ENCODE measurements at places on chromosomes 1 and 21.

GRCh38 chr1:44367944-44368343, 12.9 kb upstream of the ERI3 start:
- no peak for DNase-seq

GRCh38 chr1:246695136-246695535, 29.1 kb upstream of the SCCPDH start:
- no peak for DNase-seq

- no peak for DNase-seq
Observed at GRCh38 chr1:169879034-169879840, 14.5 kb downstream of the SCYL3 start.

- DNase-seq: no peak
Observed at GRCh38 chr1:44881011-44881632, 38.1 kb upstream of the PTCH2 start.

DNA sequence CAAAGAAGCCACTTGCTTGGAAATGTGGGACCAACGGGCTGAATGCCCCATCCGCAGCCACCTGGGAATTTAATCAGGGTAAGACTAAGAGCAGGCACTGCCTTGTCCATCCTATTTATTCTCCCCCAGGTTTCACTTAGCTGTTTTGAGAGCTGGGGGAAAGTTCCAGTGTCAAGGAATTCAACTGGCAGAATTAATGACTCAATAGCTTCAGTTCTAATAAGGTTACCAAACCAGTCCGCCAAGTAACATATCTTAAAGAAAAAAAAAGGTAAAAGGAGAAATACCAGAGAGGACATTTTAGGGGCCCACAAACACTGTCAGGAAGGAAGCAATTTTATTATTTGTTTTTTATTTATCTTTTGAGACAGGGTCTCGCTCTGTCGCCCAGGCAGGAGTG, 157.6 kb upstream of the SOD1 start:
- DNase-seq: no peak

GRCh38 chr1:11833497-11833896, 14.1 kb downstream of the NPPA start:
- DNase-seq: no peak

- no peak for DNase-seq
Observed at GRCh38 chr1:223219846-223220610, 77.0 kb upstream of the TLR5 start.

- DNase-seq: no peak
Observed at GRCh38 chr1:202580619-202581018, 129.6 kb downstream of the SYT2 start.

GRCh38 chr1:17397910-17398695, 26.1 kb downstream of the PADI6 start:
- DNase-seq: no peak

DNA sequence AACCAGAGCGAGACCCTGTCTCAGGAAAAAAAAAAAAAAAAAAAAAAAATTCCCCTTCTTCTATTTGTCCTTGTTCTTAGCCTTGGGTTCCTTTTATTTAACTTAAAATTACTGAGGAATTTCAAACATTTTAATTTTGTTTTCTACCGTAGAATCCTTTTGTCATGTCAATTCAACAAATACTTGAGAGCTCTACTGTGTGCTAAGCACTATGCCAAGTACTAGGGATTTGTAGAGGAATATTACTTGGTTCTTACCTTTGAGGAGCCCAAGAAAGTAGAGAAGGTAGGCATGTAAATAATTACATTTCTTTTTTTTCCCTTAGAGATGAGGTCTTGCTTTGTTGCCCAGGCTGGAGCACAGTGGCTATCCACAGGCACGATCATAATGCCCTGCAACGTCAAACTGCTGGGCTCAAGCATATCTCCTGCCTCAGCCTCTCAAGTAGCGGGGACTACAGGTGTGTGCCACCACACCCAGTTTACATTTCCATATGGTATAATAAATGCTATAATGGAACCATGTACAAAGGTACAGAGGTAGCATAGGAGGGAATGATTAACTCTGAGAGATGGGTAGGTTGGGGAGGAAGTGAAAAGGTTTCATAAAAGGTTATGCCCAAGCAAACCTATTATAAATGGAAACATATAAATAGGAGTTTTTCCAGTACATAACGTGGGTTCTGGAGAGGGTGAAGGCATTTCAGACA, 104.0 kb downstream of the ATG4C start:
- DNase-seq: no peak

GRCh38 chr1:243939167-243939848, 89.3 kb upstream of the AKT3 start:
- DNase-seq: no peak

DNA sequence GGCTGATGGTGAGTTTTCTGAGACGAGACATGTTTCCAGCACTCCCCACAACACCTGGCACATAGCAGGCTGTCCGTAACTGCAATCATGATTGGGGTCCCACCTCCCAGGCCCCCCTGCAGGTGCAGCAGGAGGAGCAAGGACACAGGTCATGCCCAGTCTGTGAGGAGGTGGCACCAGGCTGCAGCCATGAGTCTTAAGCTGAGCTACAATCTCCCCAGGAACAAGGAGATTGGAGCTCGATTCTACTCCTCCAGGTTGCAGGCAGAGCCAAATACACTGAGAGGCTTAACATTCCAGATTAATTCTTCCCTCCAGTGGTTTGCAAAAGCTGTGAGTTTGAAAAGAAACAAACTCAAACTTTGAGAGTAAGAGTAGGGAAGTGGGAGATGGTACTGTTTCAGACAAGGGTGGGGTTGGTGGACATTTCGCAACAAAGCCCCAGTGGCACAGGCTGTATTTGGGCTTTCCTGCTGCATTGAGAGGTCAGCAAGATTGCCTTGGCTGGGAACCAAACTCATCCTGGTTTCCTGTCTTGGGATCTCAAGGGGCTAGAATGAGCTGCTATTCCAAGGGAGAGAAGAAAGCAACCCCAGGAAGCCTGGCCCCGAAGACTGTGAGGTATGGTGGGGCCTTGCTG, 64.8 kb upstream of the GALNT2 start:
- DNase-seq: no peak

GRCh38 chr1:231201375-231201978, 39.5 kb upstream of the GNPAT start:
- no peak for DNase-seq

- DNase-seq: no peak
Observed at GRCh38 chr1:225998560-225999226, 450 bp downstream of the SDE2 start.

- DNase-seq: no peak
Observed at GRCh38 chr1:182447660-182448059, 2.3 kb upstream of the RGSL1 start.

- no peak for DNase-seq
Observed at GRCh38 chr1:202288177-202288576, 53.6 kb downstream of the UBE2T start.

- DNase-seq: no peak
Observed at GRCh38 chr1:86705665-86705985, 1.2 kb downstream of the SH3GLB1 start.

DNA sequence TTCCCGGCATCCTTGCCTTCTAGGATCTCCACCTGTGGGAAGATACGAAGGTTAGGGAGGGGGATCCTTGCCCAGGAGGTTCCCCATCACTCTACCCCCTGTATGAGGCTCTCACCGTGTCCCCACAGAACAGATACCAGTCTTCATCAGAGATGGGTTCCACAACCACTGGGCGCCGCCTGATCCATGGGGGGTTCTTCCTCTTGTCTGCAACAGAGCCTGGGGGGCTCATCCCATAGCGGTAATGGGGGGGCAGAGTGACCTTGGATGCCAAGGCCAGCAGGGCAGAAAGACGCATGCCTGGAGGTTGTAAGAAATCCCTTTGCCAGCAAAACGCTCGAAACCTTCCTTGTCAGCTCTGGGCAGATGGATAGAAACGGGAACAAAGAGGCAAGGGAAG, 2.5 kb downstream of the MRPL24 start:
- DNase-seq: no peak

DNA sequence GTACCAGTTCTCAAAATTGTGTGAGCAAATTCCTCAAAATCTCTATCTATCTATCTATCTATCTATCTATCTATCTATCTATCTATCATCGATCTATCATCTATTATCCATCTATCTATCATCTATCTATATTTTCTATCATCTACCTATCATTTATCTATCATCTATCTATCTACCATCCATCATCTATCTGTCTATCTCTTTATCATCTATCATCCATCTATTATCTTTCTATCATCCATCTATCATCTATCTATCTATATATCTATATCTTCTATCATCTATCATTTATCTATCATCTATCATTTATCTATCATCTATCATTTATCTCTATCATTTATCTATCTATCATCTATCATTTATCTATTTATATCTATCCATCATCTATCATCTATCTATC, 364.7 kb upstream of the GREM2 start:
- DNase-seq: no peak

DNA sequence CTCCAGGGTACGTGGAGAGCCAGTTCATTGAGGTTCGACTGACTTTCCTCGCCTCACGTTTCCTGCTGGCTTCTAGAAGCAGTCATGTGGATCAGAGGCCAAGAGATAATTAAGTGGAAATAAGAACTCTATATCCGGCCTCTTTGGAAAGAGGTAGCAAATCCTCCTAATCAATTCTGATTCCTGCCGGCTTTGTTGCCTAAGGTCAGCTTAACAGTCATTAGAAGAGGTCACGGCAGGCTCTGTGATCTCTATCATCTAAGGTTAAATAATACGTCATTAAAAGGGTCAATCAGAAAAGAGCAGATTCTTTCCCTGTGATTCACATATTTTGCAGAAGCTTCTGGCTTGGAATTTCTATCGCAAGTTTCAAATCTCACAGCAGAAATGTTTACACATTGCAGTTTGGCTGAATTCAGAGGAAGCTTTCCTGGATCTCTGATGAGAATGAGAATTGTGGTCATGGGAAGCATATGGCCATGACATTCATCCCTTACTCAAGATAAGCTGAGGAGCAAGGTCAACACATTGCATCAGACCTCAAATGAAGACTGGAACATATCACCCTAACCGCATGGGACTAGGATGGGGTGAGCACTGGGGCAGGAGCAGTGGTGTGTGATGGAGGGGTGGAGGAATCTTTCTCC, 189.4 kb downstream of the PBX1 start:
- no peak for DNase-seq

GRCh38 chr1:78760858-78761257, 111.2 kb downstream of the IFI44 start:
- DNase-seq: no peak

- DNase-seq: no peak
Observed at GRCh38 chr1:75327395-75327794, 193.2 kb downstream of the LHX8 start.

GRCh38 chr1:169005776-169006175, 100.7 kb upstream of the ATP1B1 start:
- DNase-seq: no peak

- DNase-seq: no peak
Observed at GRCh38 chr1:82706741-82707140, 906.0 kb downstream of the ADGRL2 start.

- DNase-seq: no peak
Observed at GRCh38 chr1:228695015-228695955, 40.0 kb upstream of the RHOU start.

GRCh38 chr1:10257851-10258250, 47.5 kb downstream of the KIF1B start:
- no peak for DNase-seq

DNA sequence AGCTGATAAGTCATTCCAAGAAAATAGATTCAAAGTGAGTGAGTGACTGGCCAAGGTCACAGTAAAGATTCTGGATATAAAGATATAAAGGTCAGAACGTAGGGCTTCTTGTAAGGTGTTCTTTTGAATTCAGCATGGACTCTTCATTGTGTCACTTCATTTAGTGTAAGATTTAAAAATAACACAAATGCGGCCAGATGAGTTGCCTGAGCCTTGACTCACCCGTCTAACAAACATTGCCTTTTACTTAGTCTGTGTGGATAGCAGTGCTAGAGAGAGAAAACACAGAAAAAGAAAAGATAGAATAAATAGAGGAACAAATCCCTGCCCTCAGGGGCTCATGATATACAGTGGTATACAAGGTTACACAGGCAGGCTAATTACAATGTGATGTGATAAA, 223.4 kb downstream of the PLPP3 start:
- no peak for DNase-seq

- no peak for DNase-seq
Observed at GRCh38 chr1:172929006-172929405, 121.7 kb downstream of the TNFSF18 start.

DNA sequence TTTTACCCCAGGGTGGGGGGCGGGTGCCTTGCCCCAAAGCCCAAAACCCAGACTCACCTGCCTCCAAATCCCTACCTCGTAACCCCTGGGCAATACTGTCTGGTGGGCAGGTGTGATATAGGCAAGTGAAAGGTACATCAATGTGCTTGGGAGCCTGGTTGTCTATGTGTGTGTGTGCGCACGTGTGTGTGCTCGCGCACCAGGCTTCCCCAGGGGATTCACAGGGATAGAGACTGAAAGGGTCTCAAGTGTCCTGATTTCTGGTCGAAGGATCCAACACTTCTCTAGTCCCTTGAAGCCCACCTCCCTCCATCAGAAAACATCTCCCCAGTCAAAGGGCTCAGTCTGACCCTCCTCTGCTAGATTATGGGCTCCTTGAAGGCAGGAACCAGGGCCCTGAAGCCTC, 28.9 kb upstream of the EPB41 start:
- no peak for DNase-seq

DNA sequence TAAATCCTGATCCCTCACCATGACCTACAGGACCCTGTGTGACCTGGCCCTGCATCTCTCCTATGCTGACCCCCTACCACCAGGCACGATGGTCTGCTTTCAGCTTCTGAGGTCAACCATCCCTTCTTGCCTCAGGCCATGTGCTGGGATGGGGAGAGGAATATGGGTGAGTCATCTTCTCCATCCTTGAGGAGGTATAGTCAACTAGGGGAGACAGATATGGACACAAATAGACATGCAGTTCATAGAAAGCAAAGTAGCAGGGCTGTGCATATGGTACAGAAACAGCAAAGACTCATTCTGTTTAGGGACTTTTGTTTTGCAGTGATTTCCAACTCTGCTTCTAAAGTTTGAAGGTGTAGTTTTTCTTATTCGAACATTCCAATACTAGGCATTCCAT, 250.8 kb upstream of the FGGY start:
- DNase-seq: no peak

DNA sequence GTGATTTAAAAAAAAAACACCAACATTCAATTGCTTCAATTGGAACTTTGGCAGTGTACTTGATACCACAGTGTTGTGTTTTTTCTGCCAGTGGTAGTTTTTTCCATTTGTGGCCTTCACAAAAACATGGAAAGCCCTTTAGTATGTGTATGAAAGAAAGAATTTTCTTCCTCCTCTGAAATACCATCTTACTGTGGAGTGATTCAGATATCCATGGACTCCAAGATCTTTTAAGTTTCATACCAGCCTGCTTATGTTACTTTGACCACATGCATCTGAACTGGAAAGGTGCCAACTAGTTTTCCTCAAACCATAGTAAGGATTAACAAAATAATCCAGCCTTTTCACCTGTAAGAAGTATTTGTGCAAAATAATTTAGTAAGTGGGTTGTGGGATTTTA, 3.4 kb downstream of the PPP2R5A start:
- DNase-seq: no peak

- DNase-seq: no peak
Observed at GRCh38 chr1:98704971-98705370, 43.5 kb downstream of the SNX7 start.

GRCh38 chr1:212529211-212529741, 79.3 kb upstream of the ATF3 start:
- DNase-seq: no peak
